ENCODE measurements at places on chromosomes 5 and 9. TPM values are rescaled to one million over a fixed set of nuclear protein-coding genes. Genes with fewer than 3 reads are reported as not detected.

GRCh38 chr5:173342813-173343755, 14.9 kb upstream of the STC2 start:
- no peaks in the 10 kb centered on the region for H3K27me3 ChIP-seq
- no peak for DNase-seq
- H3K27ac ChIP-seq, result no peak overlapping the region
- no peaks in the 10 kb centered on the region for H3K4me1 ChIP-seq

GRCh38 chr9:111274737-111275136, 55.3 kb downstream of the OR2K2 start:
- no peak overlapping the region for H3K4me3 ChIP-seq
- H3K27ac ChIP-seq, result no peak overlapping the region
- no peak for DNase-seq
- H3K4me1 ChIP-seq, result peaks cover under 1% of the 10 kb centered on the region

DNA sequence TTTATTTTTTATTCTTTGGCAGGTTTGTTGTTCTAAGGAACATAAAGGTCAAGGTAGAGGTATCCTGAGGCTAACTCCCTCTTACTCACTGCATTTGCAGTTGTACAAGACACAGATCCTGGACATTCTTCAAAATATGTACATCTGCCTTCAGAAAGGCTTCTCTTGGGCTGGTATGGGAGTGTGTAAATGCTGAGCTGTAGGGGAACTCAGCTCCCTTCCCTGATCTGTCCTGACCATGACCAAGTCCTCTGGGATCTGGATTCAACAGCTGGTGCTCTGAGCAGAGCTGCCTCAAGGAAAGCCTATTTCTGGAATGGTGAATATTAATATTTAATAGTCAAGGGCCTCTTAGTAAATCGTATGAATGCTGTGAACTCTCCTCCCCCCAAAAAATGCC, 117.4 kb downstream of the PRKACG start:
- no peak for DNase-seq
- H3K4me3 ChIP-seq, result no peak overlapping the region
- no peak overlapping the region for H3K27ac ChIP-seq
- H3K27me3 ChIP-seq, result no peaks in the 10 kb centered on the region

- H3K4me1 ChIP-seq, result peaks cover 6% of the 10 kb centered on the region
- H3K27me3 ChIP-seq, result no peaks in the 10 kb centered on the region
- no peak overlapping the region for H3K27ac ChIP-seq
- no peak for DNase-seq
- no peaks in the 10 kb centered on the region for H3K36me3 ChIP-seq
- no peak overlapping the region for H3K4me3 ChIP-seq
Measured at GRCh38 chr9:119273984-119274665, 95.1 kb downstream of the BRINP1 start.

GRCh38 chr9:38371495-38371894, 21.0 kb upstream of the ALDH1B1 start:
- no peaks in the 10 kb centered on the region for H3K27me3 ChIP-seq
- H3K4me1 ChIP-seq, result no peaks in the 10 kb centered on the region
- H3K4me3 ChIP-seq, result no peak overlapping the region
- H3K27ac ChIP-seq, result no peak overlapping the region
- H3K36me3 ChIP-seq, result no peaks in the 10 kb centered on the region

GRCh38 chr5:137622850-137623249, 113.0 kb downstream of the KLHL3 start:
- H3K27me3 ChIP-seq, result no peaks in the 10 kb centered on the region
- H3K27ac ChIP-seq, result no peak overlapping the region
- peak; percentile 73 for DNase-seq
- H3K36me3 ChIP-seq, result no peaks in the 10 kb centered on the region

GRCh38 chr9:6640268-6641051, 5.1 kb downstream of the GLDC start:
- peak; percentile 51 for DNase-seq
- no peaks in the 10 kb centered on the region for H3K27me3 ChIP-seq
- peaks cover 10% of the 10 kb centered on the region for H3K4me1 ChIP-seq
- H3K36me3 ChIP-seq, result no peaks in the 10 kb centered on the region
- no peak overlapping the region for H3K27ac ChIP-seq
- no peak overlapping the region for H3K4me3 ChIP-seq

DNA sequence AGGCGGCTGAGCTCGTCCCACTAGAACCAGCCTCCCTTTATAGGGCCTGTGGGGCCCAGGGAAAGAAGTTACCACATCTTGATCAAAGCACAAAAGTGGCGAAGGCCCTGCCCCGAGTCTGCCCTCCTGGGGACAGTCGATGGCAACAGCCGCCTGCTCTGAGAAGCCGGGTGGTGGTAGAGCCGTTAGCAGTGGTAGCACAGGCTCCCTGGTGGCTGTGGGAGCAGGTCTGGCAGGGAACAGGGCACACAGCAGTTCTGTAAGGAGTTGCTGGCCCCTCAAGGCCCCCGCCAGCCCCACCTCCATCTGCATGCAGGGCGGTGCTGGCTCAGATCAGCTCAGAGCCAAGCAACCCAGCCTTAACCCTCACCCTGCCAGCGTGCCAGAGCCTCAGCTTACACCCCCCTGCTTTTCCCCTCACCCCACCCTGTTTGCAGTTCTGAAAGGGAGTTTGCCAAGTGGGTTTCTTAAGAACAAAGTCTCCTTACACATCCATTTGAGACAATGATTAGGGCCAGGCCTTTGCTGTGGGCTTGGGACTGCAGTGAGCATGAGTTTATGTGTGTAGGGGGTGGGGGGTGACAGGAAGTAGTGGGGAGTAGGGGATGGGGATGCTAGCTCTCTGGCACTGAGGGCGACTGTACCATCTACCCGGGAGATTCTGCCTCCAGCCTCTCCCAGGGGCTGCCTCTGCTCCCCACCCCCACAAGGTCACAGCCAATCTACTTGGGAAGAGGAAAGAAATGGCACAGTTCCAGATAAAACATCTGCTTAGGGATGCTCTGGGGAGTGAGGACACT, 11.8 kb downstream of the ACSL6 start:
- no peaks in the 10 kb centered on the region for H3K27me3 ChIP-seq
- H3K4me1 ChIP-seq, result no peaks in the 10 kb centered on the region
- no peaks in the 10 kb centered on the region for H3K36me3 ChIP-seq
- no peak overlapping the region for H3K4me3 ChIP-seq
- no peak overlapping the region for H3K27ac ChIP-seq

- no peak for DNase-seq
- no peak overlapping the region for H3K27ac ChIP-seq
- no peaks in the 10 kb centered on the region for H3K27me3 ChIP-seq
- H3K4me1 ChIP-seq, result no peaks in the 10 kb centered on the region
- H3K36me3 ChIP-seq, result no peaks in the 10 kb centered on the region
Measured at GRCh38 chr5:135085133-135085935, 51.3 kb upstream of the PITX1 start.

DNA sequence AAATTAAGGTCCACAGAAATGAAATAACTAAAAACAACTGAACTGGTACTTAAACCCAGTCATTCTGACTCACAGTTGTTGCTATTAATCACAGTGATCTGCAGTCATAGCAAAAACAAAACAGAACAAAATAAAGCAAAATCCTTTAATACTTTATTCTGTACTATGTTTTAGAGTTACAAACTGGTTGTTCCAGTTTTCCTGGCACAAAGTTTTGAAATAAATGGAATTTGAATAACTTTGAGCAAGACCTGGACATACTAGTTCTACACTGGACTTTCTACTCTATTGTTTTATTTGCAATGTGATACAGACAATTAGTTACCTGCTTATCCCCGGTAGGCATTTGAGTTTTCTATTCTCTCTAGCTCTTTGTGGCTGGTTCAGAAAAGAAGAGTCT, 147.9 kb downstream of the DMRT2 start:
- peak overlapping the region; percentile 89 for H3K27ac ChIP-seq
- peaks cover 32% of the 10 kb centered on the region for H3K4me1 ChIP-seq
- DNase-seq, result no peak
- no peaks in the 10 kb centered on the region for H3K27me3 ChIP-seq
- H3K36me3 ChIP-seq, result no peaks in the 10 kb centered on the region

DNA sequence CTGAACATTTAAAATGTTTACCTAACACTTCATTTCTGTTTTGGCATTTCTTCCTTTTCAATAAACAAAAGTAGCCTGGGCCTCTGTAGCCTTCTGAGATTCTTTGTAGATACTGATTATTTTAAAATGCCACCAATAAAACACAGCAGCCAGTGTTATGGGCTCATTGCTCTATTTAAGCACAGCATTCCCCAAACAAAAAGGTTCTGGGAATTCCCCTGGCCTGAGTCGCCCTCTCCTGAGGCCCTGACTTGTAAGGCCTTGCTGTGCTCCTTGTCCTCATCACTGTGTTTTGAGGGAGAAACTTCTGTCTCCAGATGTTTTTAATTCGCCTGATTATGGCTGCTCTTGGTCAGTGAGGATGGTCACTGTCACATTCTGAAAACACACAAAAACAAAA, 33.0 kb upstream of the CTXN3 start:
- H3K27ac ChIP-seq, result no peak overlapping the region
- no peaks in the 10 kb centered on the region for H3K36me3 ChIP-seq
- no peak for DNase-seq
- no peaks in the 10 kb centered on the region for H3K27me3 ChIP-seq
- H3K4me1 ChIP-seq, result no peaks in the 10 kb centered on the region
- H3K4me3 ChIP-seq, result no peak overlapping the region

DNA sequence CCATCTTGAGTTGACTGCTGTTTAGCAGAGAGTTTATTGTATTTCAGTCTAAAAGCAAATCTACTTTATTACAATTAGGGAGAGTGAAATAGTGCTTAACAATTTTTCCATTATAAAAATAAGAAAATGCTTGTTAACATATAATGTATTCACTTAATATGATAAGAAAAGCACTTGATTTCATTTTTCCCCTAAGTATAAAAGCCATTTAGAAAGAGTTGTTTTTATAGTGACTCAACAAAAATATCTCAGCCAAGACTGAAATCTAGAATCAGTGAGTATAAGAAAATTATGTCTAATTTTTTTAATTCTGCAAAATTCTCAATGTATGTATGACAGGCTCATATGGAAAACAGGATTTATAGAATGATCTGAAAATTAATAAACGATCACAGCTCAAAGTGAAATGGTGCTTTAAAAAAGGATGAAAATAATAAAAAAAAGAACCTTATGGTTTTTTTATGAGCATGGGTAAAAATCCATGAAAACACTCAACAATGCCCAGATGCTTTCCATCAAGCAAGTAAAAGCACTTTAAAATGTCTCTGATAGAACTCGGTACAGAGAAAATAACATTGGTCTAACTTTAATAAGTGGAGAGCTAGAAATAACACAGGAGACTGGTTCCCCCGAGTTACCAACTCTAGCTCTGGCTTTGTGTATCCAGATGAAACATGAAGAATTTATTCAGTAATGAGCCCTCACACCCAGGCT, 1057.8 kb upstream of the WWC1 start:
- no peaks in the 10 kb centered on the region for H3K27me3 ChIP-seq
- H3K36me3 ChIP-seq, result no peaks in the 10 kb centered on the region
- no peak overlapping the region for H3K4me3 ChIP-seq
- peaks cover 7% of the 10 kb centered on the region for H3K4me1 ChIP-seq

DNA sequence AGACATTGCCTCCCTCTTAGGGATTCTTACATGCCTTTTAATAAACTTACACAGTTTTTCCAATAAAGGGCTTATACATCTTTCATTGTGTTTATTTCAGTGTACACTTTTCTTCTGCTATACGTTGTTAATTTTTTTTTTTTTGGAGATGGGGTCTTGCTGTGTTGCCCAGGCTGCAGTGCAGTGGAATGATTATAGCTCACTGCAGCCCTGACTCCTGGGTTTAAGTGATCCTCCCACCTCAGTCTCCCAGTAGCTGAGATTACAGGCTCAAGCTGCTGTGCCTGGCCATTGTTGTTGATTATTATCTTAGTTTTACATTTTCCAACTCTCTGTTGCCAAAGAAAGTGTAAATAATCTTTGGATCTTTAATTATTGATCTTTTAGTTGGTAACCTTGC, 89.8 kb downstream of the GTF3C4 start:
- H3K4me1 ChIP-seq, result peaks cover 21% of the 10 kb centered on the region
- no peaks in the 10 kb centered on the region for H3K27me3 ChIP-seq
- no peak overlapping the region for H3K4me3 ChIP-seq
- no peak for DNase-seq
- no peak overlapping the region for H3K27ac ChIP-seq
- no peaks in the 10 kb centered on the region for H3K36me3 ChIP-seq

- no peak for DNase-seq
- no peaks in the 10 kb centered on the region for H3K36me3 ChIP-seq
- H3K4me1 ChIP-seq, result no peaks in the 10 kb centered on the region
- no peak overlapping the region for H3K4me3 ChIP-seq
- H3K27ac ChIP-seq, result no peak overlapping the region
- H3K27me3 ChIP-seq, result no peaks in the 10 kb centered on the region
Measured at GRCh38 chr5:128109138-128109537, 25.6 kb downstream of the SLC12A2 start.

GRCh38 chr5:57720656-57721055, 238.0 kb upstream of the ACTBL2 start:
- no peak overlapping the region for H3K27ac ChIP-seq
- no peaks in the 10 kb centered on the region for H3K36me3 ChIP-seq
- no peaks in the 10 kb centered on the region for H3K27me3 ChIP-seq
- H3K4me3 ChIP-seq, result no peak overlapping the region

- H3K27ac ChIP-seq, result no peak overlapping the region
- H3K36me3 ChIP-seq, result no peaks in the 10 kb centered on the region
- DNase-seq, result no peak
- no peaks in the 10 kb centered on the region for H3K27me3 ChIP-seq
- peaks cover 63% of the 10 kb centered on the region for H3K4me1 ChIP-seq
Measured at GRCh38 chr9:130208600-130209347, 36.6 kb downstream of the NCS1 start.

DNA sequence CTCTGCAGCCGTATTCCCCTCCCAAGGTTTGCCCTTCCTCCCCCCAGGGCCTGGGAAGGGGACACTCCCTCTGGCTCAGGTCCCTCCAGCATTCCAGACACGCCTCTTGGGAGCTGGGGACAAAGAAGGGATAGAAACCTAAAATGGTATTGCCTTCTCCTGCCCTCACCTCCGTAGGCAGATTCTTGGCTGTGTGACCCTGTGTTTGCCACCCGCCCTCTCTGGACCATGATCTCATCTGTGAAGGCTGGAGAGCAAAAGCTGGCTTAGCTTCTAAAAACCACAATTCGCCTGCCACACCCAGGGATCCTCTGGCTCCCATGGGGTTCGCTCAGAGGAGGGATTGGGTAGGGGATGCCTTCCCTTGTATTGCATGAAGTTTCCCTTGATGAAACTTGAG, 7.7 kb downstream of the AQP3 start:
- no peak overlapping the region for H3K27ac ChIP-seq
- no peak overlapping the region for H3K4me3 ChIP-seq
- H3K36me3 ChIP-seq, result no peaks in the 10 kb centered on the region
- H3K27me3 ChIP-seq, result no peaks in the 10 kb centered on the region
- H3K4me1 ChIP-seq, result peaks cover 4% of the 10 kb centered on the region

- no peak for DNase-seq
- H3K4me3 ChIP-seq, result no peak overlapping the region
- H3K27ac ChIP-seq, result no peak overlapping the region
- H3K4me1 ChIP-seq, result no peaks in the 10 kb centered on the region
- H3K27me3 ChIP-seq, result no peaks in the 10 kb centered on the region
- H3K36me3 ChIP-seq, result no peaks in the 10 kb centered on the region
Measured at GRCh38 chr5:131947445-131947844, 2.0 kb upstream of the MEIKIN start.

The WNT8A gene
- total RNA-seq, result not detected

The GALNT10 gene
- total RNA-seq, result 59.1 TPM

The SLC36A2 gene
- not detected for total RNA-seq

The NXNL2 gene
- 0.49 TPM for total RNA-seq

The ARL14EPL gene
- not detected for total RNA-seq

The THBS4 gene
- 2.4 TPM for total RNA-seq
